ENCODE measurements at places on chromosomes 11 and 22. TPM values are rescaled to one million over a fixed set of nuclear protein-coding genes. Genes with fewer than 3 reads are reported as not detected.

- no peaks in the 10 kb centered on the region for H3K4me1 ChIP-seq
- H3K4me3 ChIP-seq = no peak overlapping the region
- H3K27ac ChIP-seq = no peak overlapping the region
- DNase-seq = no peak
- no peaks in the 10 kb centered on the region for H3K36me3 ChIP-seq
These were observed 283.1 kb upstream of the CCDC90B start for GRCh38 chr11:83569134-83569805.

GRCh38 chr11:77407613-77408012 lies 66.3 kb downstream of the PAK1 start:
- no peaks in the 10 kb centered on the region for H3K27me3 ChIP-seq
- H3K4me1 ChIP-seq = peaks cover 8% of the 10 kb centered on the region
- DNase-seq = peak; percentile 65
- H3K27ac ChIP-seq = no peak overlapping the region
- no peaks in the 10 kb centered on the region for H3K36me3 ChIP-seq

- DNase-seq = peak; percentile 30
- H3K4me3 ChIP-seq = no peak overlapping the region
- H3K27ac ChIP-seq = no peak overlapping the region
These were observed 38.3 kb downstream of the MADD start for GRCh38 chr11:47308050-47308823.

DNA sequence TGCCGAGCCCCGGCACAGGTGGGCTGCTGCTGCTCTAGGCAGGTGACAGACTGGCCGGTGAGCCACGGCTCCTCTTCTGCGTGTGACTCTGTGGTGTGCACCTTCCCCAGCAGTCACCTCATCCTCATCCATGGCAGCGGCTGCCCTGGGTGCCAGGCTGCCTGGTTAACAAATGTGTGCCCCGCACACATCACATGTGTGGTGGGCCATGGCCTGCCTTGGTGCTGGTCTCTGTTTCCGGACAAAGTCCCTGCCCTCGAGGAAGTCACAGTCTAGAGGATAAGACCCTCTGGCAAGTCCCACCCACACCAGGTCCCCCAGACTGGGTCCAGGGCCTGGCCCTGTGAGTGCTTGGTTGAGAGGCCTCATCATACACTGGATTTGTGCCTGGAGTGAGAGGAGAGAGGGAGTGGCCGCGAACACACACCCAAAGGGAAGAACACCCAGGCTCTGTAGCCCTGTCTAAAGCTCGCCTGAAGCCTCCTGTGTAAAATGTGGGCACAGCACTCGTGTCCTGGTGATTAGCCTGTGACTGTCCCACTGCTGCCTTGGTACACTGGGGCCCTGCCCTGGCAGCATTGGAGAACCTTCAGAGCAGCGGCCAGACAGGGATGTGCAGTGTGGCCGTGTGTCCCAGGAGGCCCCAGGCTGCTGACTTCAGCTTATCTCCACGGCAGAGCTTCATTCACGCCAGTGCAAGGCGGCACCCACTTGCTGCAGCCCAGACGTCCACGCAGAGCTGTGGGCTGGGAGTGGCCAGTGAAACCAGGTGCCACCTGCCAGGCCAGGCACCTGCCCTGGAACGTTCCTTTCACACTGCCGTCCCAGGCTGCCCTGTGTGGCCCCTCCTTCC lies 269.9 kb downstream of the TBC1D22A start:
- DNase-seq = no peak
- H3K27me3 ChIP-seq = no peaks in the 10 kb centered on the region
- H3K4me1 ChIP-seq = no peaks in the 10 kb centered on the region
- H3K36me3 ChIP-seq = no peaks in the 10 kb centered on the region

DNA sequence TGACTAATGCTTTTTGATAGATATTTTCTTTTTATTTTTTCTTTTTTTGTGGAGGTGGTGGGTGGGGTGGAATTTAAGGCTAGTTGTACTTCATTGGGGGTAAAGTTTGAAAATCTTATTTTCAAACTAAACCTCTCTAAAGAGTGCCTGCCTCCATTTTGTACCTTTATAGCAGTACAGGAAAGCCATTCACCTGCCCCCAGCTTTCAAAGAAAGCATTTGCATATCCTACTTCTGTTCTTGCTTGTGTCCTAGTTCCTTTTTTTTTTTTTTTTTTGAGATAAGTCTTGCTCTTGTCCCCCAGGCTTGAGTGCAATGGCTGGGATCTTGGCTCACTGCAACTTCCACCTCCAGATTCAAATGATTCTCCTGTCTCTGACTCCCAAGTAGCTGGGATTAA lies 766.2 kb upstream of the LRRC4C start:
- no peaks in the 10 kb centered on the region for H3K36me3 ChIP-seq
- no peak overlapping the region for H3K27ac ChIP-seq
- DNase-seq = no peak
- no peak overlapping the region for H3K4me3 ChIP-seq

DNA sequence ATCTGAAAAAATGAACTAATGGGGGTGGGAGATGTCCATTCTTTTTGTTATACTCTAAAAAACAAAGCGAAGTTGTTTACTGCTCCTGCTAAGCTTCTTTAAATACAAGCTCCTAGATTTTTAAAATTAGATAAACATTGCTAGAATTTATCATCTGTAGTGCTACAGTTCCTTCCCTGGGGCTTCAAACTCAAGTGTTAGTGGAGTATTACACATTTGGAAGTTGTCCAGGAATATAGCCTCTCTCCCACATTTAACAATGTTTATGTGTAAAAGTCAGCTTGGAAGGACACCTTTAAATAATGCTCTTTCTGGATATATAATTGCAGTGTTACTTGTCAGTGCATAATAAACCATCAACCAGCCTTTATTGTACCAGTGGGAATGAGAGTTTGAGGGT lies 155.5 kb downstream of the SPON1 start:
- no peak overlapping the region for H3K4me3 ChIP-seq
- no peaks in the 10 kb centered on the region for H3K36me3 ChIP-seq
- no peak overlapping the region for H3K27ac ChIP-seq
- H3K4me1 ChIP-seq = no peaks in the 10 kb centered on the region
- no peak for DNase-seq
- H3K27me3 ChIP-seq = no peaks in the 10 kb centered on the region

GRCh38 chr11:64268893-64269539 lies 15.4 kb downstream of the BAD start:
- no peak for DNase-seq
- peak overlapping the region; percentile 98 for H3K27ac ChIP-seq
- H3K4me1 ChIP-seq = peaks cover 17% of the 10 kb centered on the region
- no peaks in the 10 kb centered on the region for H3K27me3 ChIP-seq
- H3K4me3 ChIP-seq = peak overlapping the region; percentile 99

DNA sequence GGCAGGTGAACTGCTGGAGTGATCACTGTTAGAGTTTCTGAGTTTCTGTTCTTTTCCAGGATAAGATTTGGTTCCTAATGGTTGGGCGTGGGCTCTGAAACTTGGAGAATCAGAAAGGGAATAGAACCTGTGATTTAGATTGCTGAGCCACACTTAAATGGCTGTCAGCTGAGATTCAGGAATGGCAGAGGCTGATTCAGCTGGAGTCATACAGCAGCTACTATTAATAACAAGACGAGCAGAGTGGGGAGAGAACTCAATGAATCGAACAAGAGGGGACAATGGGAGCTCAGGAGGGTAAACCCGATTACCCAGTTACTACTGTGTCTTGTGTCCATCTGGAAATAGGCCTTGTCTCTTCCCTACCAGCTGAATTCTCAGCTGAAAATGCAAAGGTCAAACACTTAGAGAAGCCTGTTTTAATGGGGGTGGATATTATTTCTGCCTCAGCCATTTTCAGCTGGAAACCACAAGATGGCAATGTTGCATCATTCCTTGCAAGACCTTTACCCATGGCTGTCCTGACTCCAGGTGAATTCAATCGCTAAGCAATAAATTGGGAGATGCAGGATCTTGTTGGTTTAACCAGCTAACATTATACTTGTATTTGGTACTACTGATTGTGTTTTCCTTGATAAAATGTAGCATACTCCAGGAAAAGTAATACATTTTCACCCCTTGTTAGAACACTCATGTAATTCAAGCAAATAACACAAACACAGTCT lies 104.5 kb upstream of the RAG2 start:
- H3K4me1 ChIP-seq = no peaks in the 10 kb centered on the region
- H3K27me3 ChIP-seq = no peaks in the 10 kb centered on the region
- no peak overlapping the region for H3K4me3 ChIP-seq
- no peak for DNase-seq
- no peaks in the 10 kb centered on the region for H3K36me3 ChIP-seq
- no peak overlapping the region for H3K27ac ChIP-seq

- no peaks in the 10 kb centered on the region for H3K27me3 ChIP-seq
- H3K27ac ChIP-seq = no peak overlapping the region
- DNase-seq = no peak
- H3K36me3 ChIP-seq = no peaks in the 10 kb centered on the region
These were observed 2.4 kb downstream of the MYRF start for GRCh38 chr11:61754534-61755482.

GRCh38 chr11:8679006-8679405 lies 3.5 kb downstream of the TRIM66 start:
- peaks cover 4% of the 10 kb centered on the region for H3K36me3 ChIP-seq
- peaks cover 9% of the 10 kb centered on the region for H3K4me1 ChIP-seq
- H3K27me3 ChIP-seq = no peaks in the 10 kb centered on the region
- DNase-seq = no peak
- no peak overlapping the region for H3K4me3 ChIP-seq

GRCh38 chr11:61473370-61474012 lies 35.1 kb upstream of the LRRC10B start:
- peaks cover 16% of the 10 kb centered on the region for H3K4me1 ChIP-seq
- H3K4me3 ChIP-seq = no peak overlapping the region
- H3K27me3 ChIP-seq = no peaks in the 10 kb centered on the region

GRCh38 chr11:15897211-15897960 lies 459.0 kb downstream of the SOX6 start:
- no peak overlapping the region for H3K27ac ChIP-seq
- no peak for DNase-seq
- no peaks in the 10 kb centered on the region for H3K36me3 ChIP-seq
- H3K4me1 ChIP-seq = no peaks in the 10 kb centered on the region
- H3K27me3 ChIP-seq = no peaks in the 10 kb centered on the region

DNA sequence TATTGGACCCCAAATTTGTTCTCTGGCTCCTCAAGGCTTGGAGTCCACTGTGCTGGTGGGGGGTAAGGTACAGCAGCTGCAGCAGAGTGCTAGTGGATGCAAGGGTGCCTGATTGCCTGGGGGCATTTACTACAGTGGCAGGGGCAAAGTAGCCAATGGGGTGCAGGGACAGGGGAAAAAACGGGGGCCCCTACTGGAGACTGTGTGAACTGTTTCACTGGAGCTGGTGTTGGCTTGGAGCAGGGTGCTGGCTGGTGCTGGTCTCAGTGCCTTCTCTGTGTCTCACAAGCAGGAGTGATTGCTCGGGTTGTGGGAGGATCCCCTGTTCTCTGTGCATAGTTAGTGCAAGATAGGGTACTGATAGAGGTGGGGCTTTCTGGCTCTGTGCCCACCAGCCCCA lies 935.9 kb downstream of the JRKL start:
- no peaks in the 10 kb centered on the region for H3K4me1 ChIP-seq
- H3K27me3 ChIP-seq = no peaks in the 10 kb centered on the region
- no peak overlapping the region for H3K27ac ChIP-seq

DNA sequence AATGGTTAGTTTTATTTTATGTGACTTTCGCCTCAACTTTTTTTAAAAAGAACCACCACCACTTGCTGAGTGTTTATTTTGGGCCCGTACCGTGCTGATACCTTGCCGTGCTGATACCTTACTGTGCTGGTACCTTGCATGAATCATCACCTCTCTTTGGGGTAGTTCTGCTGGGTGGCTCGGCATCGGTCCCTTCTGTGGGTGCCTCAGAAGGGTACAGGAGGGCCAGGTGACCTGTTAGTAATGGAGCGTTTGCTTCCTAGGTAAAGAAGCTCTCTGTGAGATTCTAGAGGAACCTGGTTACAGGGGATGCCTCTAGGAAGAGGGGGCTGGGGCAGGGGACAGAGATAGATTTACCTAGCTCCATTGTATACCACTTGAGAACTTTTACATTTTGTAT lies 17.1 kb downstream of the TOM1 start:
- H3K27ac ChIP-seq = no peak overlapping the region
- DNase-seq = no peak
- H3K36me3 ChIP-seq = peaks cover 31% of the 10 kb centered on the region
- H3K4me1 ChIP-seq = peaks cover 41% of the 10 kb centered on the region

DNA sequence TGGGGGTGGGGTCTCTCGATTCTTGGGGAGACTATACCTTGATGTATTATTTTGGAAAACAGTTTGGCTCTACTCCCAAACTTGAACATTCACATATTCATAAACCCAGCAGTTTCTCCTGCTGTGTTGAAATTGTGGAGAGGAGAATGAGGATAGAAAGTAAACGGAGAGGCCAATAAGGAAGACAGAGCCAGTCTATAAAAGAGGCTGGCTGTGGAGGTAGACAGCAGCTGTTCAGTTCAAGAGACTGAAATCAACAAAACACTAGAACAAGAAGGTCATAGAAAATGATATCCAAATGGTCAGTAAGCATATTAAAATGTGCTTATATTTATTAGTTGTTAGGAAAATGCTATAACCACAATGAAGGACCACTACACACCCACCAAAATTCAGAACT lies 1.9 kb upstream of the MOGAT2 start:
- H3K27me3 ChIP-seq = no peaks in the 10 kb centered on the region
- H3K27ac ChIP-seq = no peak overlapping the region
- no peak overlapping the region for H3K4me3 ChIP-seq
- no peaks in the 10 kb centered on the region for H3K4me1 ChIP-seq
- DNase-seq = no peak

- peaks cover 27% of the 10 kb centered on the region for H3K36me3 ChIP-seq
- H3K4me3 ChIP-seq = no peak overlapping the region
- no peak for DNase-seq
- no peak overlapping the region for H3K27ac ChIP-seq
- H3K4me1 ChIP-seq = no peaks in the 10 kb centered on the region
- no peaks in the 10 kb centered on the region for H3K27me3 ChIP-seq
These were observed 19.8 kb upstream of the RAPSN start for GRCh38 chr11:47468598-47469214.

- no peaks in the 10 kb centered on the region for H3K36me3 ChIP-seq
- no peak overlapping the region for H3K27ac ChIP-seq
- H3K27me3 ChIP-seq = no peaks in the 10 kb centered on the region
- H3K4me1 ChIP-seq = no peaks in the 10 kb centered on the region
- H3K4me3 ChIP-seq = no peak overlapping the region
- no peak for DNase-seq
These were observed 61.0 kb downstream of the NCAM1 start for GRCh38 chr11:113022262-113022661.

- no peak overlapping the region for H3K4me3 ChIP-seq
- no peaks in the 10 kb centered on the region for H3K4me1 ChIP-seq
- H3K27me3 ChIP-seq = no peaks in the 10 kb centered on the region
- DNase-seq = no peak
These were observed 190.3 kb upstream of the NARS2 start for GRCh38 chr11:78764946-78765345.

GRCh38 chr22:19056951-19057401 lies 65.2 kb downstream of the DGCR2 start:
- no peaks in the 10 kb centered on the region for H3K4me1 ChIP-seq
- no peak overlapping the region for H3K4me3 ChIP-seq
- peak; percentile 53 for DNase-seq
- H3K27ac ChIP-seq = no peak overlapping the region
- no peaks in the 10 kb centered on the region for H3K27me3 ChIP-seq

DRICH1 gene
- total RNA-seq = not detected

OR10A2 gene
- not detected for total RNA-seq

CRACR2B gene
- 20.5 TPM for total RNA-seq

FGF19 gene
- total RNA-seq = not detected

PDGFB gene
- 8.9 TPM for total RNA-seq

HYOU1 gene
- 98.4 TPM for total RNA-seq

OR51E2 gene
- total RNA-seq = 2.0 TPM

POU2AF3 gene
- total RNA-seq = not detected

EWSR1 gene
- total RNA-seq = 133 TPM

TRIM51 gene
- total RNA-seq = not detected

Measured in ascending aorta (tissue), 2 donors.